ENCODE measurements at places on chromosomes 12 and 14. TPM values are rescaled to one million over a fixed set of nuclear protein-coding genes. Genes with fewer than 3 reads are reported as not detected.

DNA sequence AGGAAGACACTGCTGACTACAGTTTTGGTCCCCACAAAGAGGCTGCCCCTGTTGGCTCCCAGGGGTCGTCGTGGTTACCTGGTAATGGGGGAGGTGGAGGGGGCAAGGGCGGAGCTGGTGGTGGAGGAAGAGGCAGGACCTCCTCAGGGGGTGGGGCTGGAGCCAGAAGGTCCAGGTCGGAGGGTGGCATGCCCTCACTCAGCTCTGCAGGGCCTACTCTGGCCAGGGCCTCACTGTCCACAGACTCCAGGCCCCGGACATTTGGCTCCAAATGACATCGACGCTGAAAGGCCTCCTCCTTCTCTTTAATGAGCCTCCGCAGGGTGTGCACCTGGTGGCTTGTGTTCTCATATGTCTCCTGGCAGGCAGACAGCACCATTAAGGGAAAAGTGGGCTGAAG lies 28.5 kb downstream of the PRPF40B start:
- DNase-seq: no peak

GRCh38 chr12:77993658-77994057 lies 163.0 kb downstream of the NAV3 start:
- DNase-seq: no peak

GRCh38 chr14:34347683-34348082 lies 114.4 kb downstream of the SPTSSA start:
- no peak for DNase-seq

DNA sequence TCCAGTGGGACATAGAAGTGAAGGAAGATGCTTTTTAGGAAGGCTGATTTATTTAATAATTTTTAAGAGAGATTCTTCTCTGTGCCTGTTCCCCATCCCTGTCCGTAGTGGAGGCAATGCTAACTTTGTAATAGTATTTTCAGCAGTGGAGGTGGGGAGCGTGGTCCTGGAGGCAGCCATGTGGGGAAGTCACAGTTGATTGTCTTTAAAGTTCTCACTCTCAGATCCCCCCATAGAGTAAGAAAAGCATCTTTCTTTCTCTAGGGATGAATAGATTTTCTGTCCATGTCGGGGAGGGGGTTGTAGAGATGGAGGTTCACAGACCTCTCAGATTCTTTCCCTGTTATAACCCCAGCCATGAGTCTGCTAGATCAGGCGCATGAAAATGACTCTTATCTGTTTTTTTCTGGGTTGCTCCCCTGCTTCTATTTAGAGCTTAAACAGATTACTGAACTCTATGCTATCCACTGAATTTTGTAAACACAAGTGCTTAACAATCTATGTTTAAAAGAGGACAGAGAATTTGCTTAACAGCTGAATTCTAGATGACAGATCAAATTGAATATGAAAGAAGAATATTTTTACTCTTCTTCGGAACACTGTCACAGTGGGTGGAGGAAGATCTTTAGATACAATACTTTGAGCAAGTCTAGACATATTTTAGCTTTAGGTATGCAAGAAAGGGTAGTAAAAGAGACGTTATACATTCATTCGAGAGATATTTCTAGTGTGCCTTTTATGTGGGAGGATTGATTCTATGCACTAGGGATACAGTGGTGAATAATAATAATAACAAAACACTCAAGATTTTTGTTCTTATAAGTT lies 25.3 kb downstream of the TMEM117 start:
- no peak for DNase-seq

Gene VWF
- total RNA-seq: 40.4 TPM
